ENCODE measurements at places on chromosomes 2 and 18.

GRCh38 chr2:171316755-171317337 lies 116.9 kb downstream of the METTL8 start:
- DNase-seq = no peak

DNA sequence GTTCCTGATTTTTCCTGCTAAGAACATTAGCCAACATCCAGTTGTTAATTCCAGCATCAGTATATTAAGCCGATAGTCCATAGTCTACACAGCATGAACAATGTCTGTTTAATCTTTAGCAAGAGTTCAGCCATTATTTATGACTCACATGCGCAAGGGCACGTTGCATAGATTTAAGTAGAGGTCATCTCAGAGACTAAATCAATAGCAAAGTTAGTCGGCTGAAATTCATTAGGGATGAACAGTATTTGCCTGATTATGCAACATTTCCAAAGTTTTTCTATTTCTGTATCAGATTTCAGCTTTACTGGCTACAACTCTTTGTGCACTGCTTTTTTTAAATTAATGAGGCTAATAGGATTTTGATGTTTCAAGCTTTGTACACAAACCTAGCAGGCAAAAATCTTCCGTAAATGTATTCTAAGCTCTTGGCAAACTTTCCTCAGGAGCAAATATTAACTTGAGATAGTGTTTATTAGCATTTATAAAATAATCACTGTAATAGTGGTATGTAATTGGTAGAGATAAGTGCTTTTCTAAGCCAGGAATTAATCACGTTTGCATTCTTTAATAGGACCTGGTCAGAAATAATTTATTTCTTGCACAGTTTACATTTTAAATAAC lies 578.7 kb upstream of the ID2 start:
- no peak for DNase-seq

- no peak for DNase-seq
Measured at GRCh38 chr18:63379639-63379962, 12.6 kb upstream of the KDSR start.

DNA sequence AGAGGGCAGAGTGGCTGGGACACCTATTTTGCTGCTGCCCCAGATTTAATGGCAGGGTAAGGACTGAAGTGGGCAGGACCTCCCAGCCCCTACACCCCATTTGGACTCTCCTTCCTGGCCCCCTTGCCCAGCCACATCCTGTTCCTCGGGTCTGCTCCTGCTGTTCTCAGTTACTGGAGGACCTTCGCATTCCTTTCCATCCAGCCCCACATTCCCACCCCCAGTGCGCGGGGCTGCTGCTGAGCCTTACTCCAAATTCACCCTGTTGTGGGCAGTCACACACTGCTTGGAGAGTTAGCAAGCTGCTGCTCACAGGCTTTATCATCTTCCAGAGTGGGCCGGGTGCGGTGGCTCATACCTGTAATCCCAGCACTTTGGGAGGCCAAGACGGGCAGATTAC lies 75.2 kb upstream of the SLC14A2 start:
- DNase-seq = no peak

DNA sequence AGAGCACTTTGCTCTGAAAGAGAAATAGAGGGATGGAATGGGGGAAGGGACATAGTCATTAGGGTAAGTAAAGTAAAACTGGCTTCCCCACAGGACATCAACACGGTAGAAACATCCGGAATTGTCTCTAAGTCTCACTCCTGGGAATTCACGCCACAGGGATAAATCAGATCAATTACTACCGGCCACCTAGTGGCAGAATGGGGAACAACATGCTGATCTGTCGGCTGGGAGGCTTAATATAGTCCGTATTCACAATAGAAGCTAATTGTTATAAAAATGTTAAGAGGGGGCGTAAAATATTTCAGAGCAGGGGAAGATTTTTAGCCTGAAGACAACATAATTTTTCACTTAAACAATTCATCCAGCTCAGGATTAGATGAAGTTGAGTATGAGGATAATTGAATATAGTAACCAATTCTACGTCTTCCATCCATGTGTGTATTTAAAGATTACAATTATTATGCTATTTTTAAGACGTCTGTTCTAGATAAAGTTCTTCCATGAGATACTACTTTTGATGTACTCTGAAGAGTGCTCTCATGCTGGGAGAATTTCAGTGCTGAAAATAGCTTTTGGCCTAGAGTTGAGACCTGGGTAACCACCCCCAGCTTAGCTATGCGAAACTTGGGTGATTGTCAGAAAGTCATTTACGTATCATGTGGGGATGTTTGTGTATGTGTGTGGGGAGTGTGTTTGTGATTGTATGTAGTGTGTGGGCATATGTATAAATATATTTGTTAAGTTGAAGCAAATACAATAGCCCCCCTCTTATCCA lies 65.7 kb downstream of the LRRTM1 start:
- peak; percentile 39 for DNase-seq

GRCh38 chr2:12325806-12326205 lies 390.9 kb upstream of the TRIB2 start:
- no peak for DNase-seq

DNA sequence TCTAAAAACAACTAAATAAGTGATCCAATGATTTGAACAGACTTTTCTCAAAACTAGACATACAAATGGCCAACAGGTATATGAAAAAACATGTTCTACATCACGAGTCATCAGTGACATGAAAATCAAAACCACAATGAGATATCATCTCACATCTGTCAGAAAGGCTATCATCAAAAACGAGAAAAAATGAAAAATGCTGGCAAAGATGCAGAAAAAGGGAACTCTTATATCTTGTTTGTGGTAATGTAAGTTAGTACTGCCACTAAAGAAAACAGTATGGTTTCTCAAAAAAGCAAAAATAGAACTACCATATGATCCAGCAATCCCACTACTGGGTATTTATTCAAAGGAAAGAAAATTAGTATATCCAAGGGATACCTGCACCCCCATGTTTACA lies 255.3 kb upstream of the FBXO11 start:
- DNase-seq = no peak

DNA sequence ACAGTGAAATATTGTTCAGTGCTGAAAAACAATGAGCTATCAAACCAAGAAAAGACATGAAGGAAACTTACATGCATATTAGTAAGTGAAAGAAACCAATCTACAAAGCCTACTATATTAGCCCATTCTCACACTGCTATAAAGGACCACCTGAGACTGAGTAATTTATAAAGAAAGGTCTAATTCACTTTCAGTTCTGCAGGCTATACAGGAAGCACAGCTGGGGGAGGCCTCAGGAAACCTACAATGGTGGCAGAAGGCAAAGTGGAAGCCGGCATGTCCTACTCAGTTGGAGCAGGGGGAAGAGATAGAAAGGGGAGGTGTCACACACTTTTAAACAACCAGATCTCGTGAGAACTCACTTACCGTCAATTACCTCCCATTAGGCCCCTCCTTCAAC lies 232.1 kb downstream of the TMX3 start:
- DNase-seq = no peak

DNA sequence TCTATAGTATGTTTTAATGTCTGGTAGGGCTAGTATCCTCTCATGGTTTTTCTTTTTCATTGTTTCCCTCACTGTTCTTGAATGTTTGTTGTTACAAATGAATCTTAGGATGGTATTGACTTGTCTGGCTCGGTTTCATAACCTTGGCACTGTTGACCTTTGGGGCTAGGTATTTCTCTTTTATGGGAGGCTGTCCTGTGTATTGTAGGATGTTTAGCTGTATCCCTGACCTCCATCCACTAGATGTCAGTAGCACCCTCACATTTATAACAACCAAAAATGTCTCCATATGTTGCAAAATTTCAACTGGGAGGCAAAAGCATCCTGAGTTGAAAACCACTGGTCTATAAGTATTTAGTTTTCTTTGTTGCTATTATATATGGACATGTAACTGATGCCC lies 7.0 kb upstream of the AOX1 start:
- no peak for DNase-seq

GRCh38 chr2:50648041-50648700 lies 383.8 kb downstream of the NRXN1 start:
- DNase-seq = peak; percentile 47

GRCh38 chr2:201472411-201472810 lies 20.9 kb downstream of the STRADB start:
- no peak for DNase-seq

- DNase-seq = no peak
Measured at GRCh38 chr18:22241921-22242361, 72.6 kb downstream of the GATA6 start.

GRCh38 chr2:121211251-121211650 lies 73.8 kb downstream of the TFCP2L1 start:
- no peak for DNase-seq

GRCh38 chr2:47799031-47799609 lies 16.2 kb downstream of the MSH6 start:
- no peak for DNase-seq

Data from NCI-H2171 treated with DMSO at 0.1 percent for 48 hours (cell line).